Upper lobe of right lung (tissue), 1 donor: ENCODE measurements at places on chromosomes 12 and 14. TPM values are rescaled to one million over a fixed set of nuclear protein-coding genes. Genes with fewer than 3 reads are reported as not detected.

DNA sequence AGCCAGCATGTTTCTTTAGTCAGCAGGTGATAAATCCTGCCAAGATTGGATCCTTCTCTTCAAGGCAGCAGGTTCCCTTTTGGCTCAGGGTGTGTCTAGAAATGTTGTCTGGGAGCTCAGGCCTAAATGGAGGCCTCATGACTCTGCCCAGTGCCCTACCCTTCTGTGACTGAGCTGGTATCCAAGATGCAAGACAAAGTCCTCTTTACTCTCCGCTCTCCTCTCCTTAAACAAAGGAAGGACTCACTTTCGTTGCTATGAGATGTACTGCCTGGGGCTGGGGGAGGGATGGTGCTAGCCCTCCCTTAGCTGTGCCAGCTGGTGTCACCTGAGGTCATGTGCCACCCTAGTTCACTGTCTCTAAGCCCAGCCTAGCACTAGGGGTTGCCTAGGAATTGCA is 13.8 kb upstream of the TMPRSS12 start:
- H3K4me3 ChIP-seq, result no peak overlapping the region
- DNase-seq, result no peak
- no peaks in the 10 kb centered on the region for H3K27me3 ChIP-seq
- peaks cover 10% of the 10 kb centered on the region for H3K4me1 ChIP-seq
- H3K36me3 ChIP-seq, result no peaks in the 10 kb centered on the region
- no peak overlapping the region for H3K27ac ChIP-seq

- H3K27ac ChIP-seq, result no peak overlapping the region
- H3K4me1 ChIP-seq, result peaks cover 10% of the 10 kb centered on the region
- no peak for DNase-seq
- H3K36me3 ChIP-seq, result no peaks in the 10 kb centered on the region
- no peak overlapping the region for H3K4me3 ChIP-seq
Measured at GRCh38 chr12:210277-211141, 3.4 kb downstream of the SLC6A12 start.

DNA sequence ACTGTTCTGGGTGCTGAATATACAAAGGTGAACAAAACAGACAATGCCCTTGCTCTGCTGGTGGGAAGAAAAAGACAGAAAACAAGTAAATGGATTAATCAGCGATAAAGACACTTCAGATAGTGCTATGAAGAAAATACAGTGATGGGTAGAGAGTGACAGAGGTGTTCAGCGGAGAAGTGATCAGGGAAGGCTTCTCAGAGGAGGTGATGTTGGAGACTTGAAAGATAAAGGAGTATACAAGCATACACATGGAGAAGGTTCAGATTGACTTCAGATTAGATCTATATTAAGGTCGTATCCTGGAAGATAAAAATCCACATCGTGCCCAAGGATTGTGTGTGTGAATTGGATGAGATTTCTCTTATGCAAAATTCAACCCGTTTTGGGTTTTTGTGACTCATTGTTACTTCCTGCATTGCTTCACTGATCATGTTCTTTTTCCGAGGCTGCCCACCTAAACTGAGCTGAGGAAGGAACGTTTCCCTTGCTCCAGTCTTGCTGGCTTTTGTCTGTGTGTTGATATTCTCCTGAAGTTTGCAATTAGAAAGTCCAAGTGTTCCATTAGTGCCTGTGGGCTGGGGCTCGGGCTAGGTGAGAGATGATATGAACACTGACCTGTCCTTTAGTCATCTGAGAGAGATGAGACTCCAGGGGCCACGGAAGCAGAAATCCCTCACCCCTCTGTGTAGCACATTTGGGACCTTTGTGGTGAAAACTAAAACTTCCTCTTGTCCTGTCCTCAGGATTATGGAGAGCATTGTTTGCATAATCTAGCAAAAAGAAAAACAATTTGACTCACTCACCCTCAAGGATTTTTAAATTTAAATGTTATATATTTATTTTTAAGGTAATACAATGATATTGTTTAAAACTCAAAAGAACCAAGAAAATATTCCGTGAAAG is 27.6 kb downstream of the PLXNC1 start:
- no peaks in the 10 kb centered on the region for H3K36me3 ChIP-seq
- H3K4me3 ChIP-seq, result no peak overlapping the region
- DNase-seq, result no peak
- peaks cover 22% of the 10 kb centered on the region for H3K4me1 ChIP-seq

GRCh38 chr12:84756961-84757360 is 155.6 kb downstream of the SLC6A15 start:
- no peak overlapping the region for H3K4me3 ChIP-seq
- no peak for DNase-seq
- H3K27me3 ChIP-seq, result no peaks in the 10 kb centered on the region
- H3K36me3 ChIP-seq, result no peaks in the 10 kb centered on the region

Gene PMCH
- total RNA-seq, result not detected
